HTR-8/SVneo (cell line): ENCODE measurements at places on chromosomes 16 and 17.
A peak's percentile ranks its signal among the peaks of the same experiment; 100 is the strongest.

GRCh38 chr16:54462151-54462651, 175.6 kb upstream of the IRX3 start:
- DNase-seq, result no peak

DNA sequence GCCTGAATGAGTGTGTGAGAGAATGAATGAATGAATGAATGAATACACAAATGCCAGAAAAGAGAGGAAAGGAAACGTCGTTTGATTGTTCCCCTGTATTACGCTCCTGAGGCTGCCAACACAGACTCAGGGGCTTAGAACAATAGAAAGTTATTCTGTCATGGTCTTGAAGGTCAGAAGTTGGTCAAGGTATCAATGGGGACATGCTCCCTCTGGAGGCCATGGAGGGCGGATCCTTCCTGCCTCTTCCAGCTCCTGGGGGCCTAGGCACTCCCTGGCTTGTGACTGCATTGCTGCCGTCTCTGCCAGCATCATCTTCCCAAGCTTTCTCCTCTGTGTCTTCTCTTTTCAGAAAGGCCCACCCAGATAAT, 1.5 kb upstream of the SLC38A8 start:
- peak; percentile 42 for DNase-seq

GRCh38 chr17:64781014-64781756, 119.1 kb upstream of the SMURF2 start:
- no peak for DNase-seq

DNA sequence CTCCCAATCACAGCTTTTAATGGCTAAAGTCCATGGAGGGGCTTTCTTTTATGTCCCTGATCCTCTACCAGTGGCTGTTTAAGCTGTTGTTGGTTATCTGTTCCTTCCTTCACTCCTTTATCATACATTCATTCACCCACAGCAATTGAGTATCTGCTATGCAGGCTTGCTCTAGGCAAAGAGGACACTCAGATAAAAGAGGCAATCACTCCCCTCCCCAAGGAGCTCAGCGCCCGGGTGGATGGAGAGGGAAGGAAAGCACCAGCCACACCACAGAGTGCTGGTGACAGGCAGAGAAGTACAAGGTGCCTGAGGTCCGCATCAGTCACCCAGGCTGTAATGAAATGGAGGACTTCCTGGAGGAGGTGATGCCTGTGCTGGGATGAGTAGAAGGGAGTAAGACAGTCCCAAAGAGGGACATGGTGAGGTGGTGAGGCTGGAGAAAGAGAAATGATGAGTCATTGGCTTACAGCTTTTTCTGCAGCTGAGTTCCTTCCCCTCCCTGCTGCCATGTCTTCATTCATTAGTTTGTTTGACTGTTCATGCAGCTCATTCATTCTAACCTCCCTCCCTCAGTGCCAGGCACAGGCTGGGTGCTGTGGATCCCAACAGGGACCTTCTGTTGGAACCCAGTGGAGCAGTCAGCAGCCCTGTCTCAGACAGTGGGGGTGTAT, 12.8 kb upstream of the NGFR start:
- DNase-seq, result no peak

GRCh38 chr16:49355933-49356665, 17.5 kb upstream of the C16orf78 start:
- no peak for DNase-seq
